ENCODE measurements at places on chromosomes 12 and 14. TPM values are rescaled to one million over a fixed set of nuclear protein-coding genes. Genes with fewer than 3 reads are reported as not detected.

Gene C1QL4
- total RNA-seq = not detected

Gene MIP
- not detected for total RNA-seq

Gene GPR162
- total RNA-seq = 0.30 TPM

Gene CAND1
- total RNA-seq = 57.1 TPM

Gene GPD1
- total RNA-seq = not detected

Gene ACOT4
- total RNA-seq = 1.4 TPM

Gene TAS2R42
- total RNA-seq = not detected

Gene GPRC5D
- total RNA-seq = not detected

Gene TMPRSS12
- not detected for total RNA-seq

Gene AVPR1A
- total RNA-seq = not detected

Gene PROX2
- total RNA-seq = not detected

Gene RDH12
- total RNA-seq = not detected

Gene FAM222A
- total RNA-seq = 1.1 TPM

Gene DLGAP5
- 56.8 TPM for total RNA-seq

Data from mammary microvascular endothelial cell (primary cell).